SW480 (cell line): ENCODE measurements at places on chromosomes 16 and 17.

- DNase-seq, result peak; percentile 79
Measured at GRCh38 chr17:37406635-37407461, at the start of the genes ACACA and TADA2A. Gene ACACA, minus strand, starts transcription at chr17:37406836. Its CDS starts 537 bp downstream, at chr17:37406299. Gene TADA2A, plus strand, starts transcription at chr17:37406886. Its CDS starts 4,480 bp downstream, at chr17:37411366.

GRCh38 chr16:11134722-11135463, 121.1 kb downstream of the SOCS1 start:
- no peak for DNase-seq

GRCh38 chr17:69810326-69810965, 264.6 kb upstream of the KCNJ16 start:
- no peak for DNase-seq

GRCh38 chr16:80802138-80802537, 2.3 kb downstream of the CDYL2 start:
- no peak for DNase-seq

- DNase-seq, result peak; percentile 14
Measured at GRCh38 chr16:30004424-30004776, 6.4 kb downstream of the DOC2A start.
